Hindlimb muscle (tissue), 1 donor: ENCODE measurements at places on chromosomes 2 and 18. TPM values are rescaled to one million over a fixed set of nuclear protein-coding genes. Genes with fewer than 3 reads are reported as not detected.

GRCh38 chr2:223093436-223094241 lies 41.6 kb downstream of the KCNE4 start:
- no peak for DNase-seq

- no peak for DNase-seq
These were observed 39.0 kb downstream of the VAPA start for GRCh38 chr18:9952633-9953416.

- DNase-seq: no peak
These were observed 54.4 kb downstream of the SCN3A start for GRCh38 chr2:165149439-165149838.

GRCh38 chr18:28357766-28358401 lies 181.0 kb upstream of the CDH2 start:
- no peak for DNase-seq

GRCh38 chr2:99898336-99899048 lies 243.9 kb downstream of the AFF3 start:
- no peak for DNase-seq

- DNase-seq: no peak
These were observed 118.9 kb downstream of the CCDC102B start for GRCh38 chr18:68916734-68917133.

GRCh38 chr2:100011272-100011731 lies 131.1 kb downstream of the AFF3 start:
- no peak for DNase-seq

GRCh38 chr18:63882333-63883141 lies 5.0 kb upstream of the SERPINB2 start:
- DNase-seq: no peak

GRCh38 chr2:108833219-108833618 lies 46.6 kb downstream of the CCDC138 start:
- DNase-seq: no peak

- no peak for DNase-seq
These were observed 22.4 kb downstream of the WIPF1 start for GRCh38 chr2:174575124-174575776.

GRCh38 chr2:224930990-224931389 lies 111.3 kb downstream of the DOCK10 start:
- DNase-seq: no peak

- no peak for DNase-seq
These were observed 370.0 kb downstream of the SLC4A3 start for GRCh38 chr2:219997341-219997851.

GRCh38 chr18:45626330-45627203 lies 11.3 kb downstream of the SLC14A2 start:
- DNase-seq: no peak

DNA sequence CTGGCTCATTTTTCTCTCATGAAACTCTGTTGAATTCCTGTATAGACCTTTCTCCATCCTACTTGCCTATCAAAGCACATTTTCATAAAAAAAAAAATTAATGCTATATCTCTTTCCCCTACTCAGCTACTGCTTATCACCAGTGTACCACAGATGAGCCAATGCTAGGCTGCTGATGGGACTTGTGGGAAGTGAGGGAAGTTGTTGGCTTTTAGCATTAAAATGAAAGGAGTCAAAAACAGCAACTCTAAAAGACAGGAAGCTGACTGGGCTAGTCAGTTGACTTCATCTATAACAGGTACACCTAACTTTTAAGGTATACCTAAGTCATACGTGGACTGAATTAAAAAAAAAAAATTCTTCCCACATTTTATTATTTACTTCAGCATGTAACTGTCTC lies 102.1 kb downstream of the FAM117B start:
- DNase-seq: no peak

DNA sequence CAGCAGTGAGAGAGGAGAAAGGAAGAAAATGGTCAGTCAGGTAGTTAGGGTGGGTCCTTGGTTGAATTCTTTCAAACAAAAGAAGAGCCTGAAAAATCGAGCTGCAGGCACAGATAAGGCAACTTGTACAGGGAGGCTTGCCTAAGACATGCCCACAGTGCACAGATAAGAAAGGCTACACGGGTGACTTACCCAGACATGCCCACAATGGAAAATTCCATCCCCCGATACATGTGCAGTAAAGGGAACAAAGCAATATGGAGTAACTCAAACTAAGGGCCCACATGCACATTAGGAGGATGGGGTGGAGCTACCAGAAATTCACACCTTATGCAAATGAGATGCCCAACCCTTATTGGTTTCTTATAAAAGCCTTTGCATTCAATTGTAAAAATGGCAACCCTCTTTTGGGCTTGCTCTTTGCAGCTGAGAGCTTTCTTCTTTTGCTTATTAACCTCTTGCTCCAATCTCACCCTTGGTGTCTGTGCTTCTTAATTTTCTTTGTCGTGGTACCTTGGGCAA lies 110.3 kb upstream of the RMP24 start:
- no peak for DNase-seq

GRCh38 chr2:188629753-188630527 lies 338.3 kb downstream of the GULP1 start:
- no peak for DNase-seq

GRCh38 chr2:98736464-98736889 lies 5.5 kb upstream of the MGAT4A start:
- no peak for DNase-seq

DNA sequence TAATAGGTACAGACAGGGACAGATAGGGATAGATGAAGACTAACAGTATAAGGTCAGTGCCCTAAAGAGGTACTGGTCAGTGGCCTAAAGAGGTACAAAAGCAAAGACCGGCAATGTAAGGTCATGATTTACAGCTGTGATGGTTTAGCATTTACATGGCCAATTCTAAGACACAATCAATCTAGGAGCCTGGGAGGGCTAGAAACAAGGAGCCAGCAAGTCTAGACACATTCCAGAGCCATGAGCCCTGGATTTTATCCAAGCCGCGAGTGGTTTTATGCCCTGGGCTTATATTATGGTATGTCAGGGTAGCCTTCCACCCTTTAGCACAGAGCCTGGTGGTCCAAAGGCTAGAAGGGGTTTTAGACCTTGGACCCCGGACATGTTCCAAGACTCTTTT lies 124.2 kb downstream of the CBLN2 start:
- DNase-seq: no peak

GRCh38 chr2:223251656-223252229 lies 199.8 kb downstream of the KCNE4 start:
- DNase-seq: no peak

DNA sequence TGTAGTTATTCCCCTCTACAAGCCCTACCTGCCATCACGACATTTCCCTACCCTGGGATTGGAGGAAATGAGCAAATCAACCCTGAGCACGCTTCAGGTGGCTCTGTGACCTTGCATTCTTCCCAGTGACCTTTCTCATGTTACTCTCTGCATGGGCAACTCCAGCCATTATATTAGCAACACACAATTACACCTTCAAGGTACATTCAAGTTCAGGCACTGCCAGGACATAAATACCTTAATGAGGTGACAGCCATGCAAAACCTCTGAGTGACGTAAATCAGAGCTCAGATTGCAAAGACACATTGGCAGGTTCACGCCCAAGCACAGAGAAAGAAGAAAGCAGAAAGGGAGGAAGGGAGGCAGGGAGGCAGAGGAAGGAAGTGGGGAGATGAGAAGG lies 68.7 kb upstream of the ALK start:
- DNase-seq: no peak

GRCh38 chr2:222733846-222734702 lies 62.6 kb downstream of the MOGAT1 start:
- DNase-seq: no peak

GRCh38 chr2:174608866-174609214 lies 11.2 kb upstream of the WIPF1 start:
- DNase-seq: no peak

DNA sequence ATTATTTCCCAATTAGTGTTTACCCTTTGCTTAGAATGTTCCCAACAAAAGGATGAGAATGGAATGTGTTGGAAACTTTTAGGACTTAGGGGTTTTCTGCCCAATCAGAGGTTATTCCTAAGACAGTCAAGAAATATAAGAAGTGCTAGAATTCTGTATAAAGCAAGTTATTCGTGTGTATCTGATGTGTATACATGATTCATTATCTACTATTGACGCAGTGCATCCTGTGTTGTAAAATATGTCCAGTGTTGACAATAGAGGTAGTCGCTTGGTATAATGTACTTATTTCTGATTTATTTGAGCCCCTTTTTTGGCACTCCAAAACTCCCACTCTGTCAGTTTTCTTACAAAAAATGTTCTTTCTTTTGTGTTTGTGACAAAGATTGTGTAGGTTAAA lies 881 bp downstream of the PIKFYVE start:
- no peak for DNase-seq

GRCh38 chr2:70041663-70042062 lies 45.6 kb upstream of the PCBP1 start:
- no peak for DNase-seq

GRCh38 chr2:240961910-240962299 lies 36.5 kb upstream of the SNED1 start:
- DNase-seq: no peak

- DNase-seq: peak; percentile 32
These were observed 838.1 kb upstream of the ACVR2A start for GRCh38 chr2:147006736-147007141.

GRCh38 chr2:231464576-231465540 lies 574 bp upstream of the NCL start:
- no peak for DNase-seq

SLC5A7 gene
- 0.06 TPM for polyA plus RNA-seq

LAMA1 gene
- polyA plus RNA-seq: 1.2 TPM

RAB27B gene
- 0.30 TPM for polyA plus RNA-seq

PAIP2B gene
- polyA plus RNA-seq: 3.5 TPM

IGFBP5 gene
- polyA plus RNA-seq: 548 TPM

POMC gene
- polyA plus RNA-seq: 2.9 TPM

ADRA2B gene
- polyA plus RNA-seq: 2.7 TPM

LOXHD1 gene
- 2.8 TPM for polyA plus RNA-seq

ZEB2 gene
- polyA plus RNA-seq: 132 TPM

SKOR2 gene
- not detected for polyA plus RNA-seq

SP140 gene
- 0.85 TPM for polyA plus RNA-seq

GALM gene
- polyA plus RNA-seq: 15.0 TPM

ZC3H6 gene
- polyA plus RNA-seq: 7.1 TPM

ABI2 gene
- polyA plus RNA-seq: 35.3 TPM
